ENCODE measurements at places on chromosomes 6 and 20.

DNA sequence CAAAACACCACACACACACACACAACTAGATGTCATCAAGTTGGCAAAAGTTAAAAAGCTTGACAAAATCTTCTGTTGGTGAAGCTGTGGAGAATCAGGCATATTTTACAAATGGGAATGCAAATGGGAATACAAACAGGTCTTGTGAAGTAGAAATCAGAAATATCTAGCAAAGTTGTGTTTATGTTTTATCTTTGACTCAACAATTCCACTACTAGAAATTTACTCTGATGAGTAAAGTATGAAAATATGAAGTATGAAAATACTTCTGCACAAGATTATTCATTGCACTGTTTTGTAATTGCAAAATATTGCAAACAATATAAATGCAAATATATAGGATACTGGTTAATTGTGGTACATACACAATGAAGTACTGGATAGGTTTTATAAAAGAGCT, 1166.0 kb upstream of the GJE1 start:
- no peak for DNase-seq

- no peak for DNase-seq
Observed at GRCh38 chr6:168712993-168713392, 272.0 kb downstream of the SMOC2 start.

GRCh38 chr6:30349421-30350177, 4.6 kb downstream of the RPP21 start:
- DNase-seq: no peak

DNA sequence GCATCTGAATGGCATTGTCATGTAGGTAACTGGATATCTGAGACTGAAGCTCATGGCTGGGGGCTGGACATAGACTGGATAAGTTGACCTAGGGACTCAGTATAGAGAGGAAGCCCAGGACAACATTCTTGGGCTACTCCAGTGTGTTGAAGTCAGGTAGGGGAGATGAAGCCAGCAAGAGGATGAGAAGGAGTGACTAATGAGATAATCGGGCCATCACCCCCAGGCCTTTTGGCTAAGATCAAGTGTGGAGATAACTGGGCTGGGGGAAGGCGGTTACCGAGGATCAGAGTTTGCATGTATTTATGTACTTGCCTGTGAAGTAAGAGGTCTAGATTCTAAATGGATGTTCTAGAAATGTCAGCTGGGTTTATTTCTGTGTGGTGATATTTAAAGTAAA, 73.4 kb downstream of the ELOVL2 start:
- DNase-seq: no peak

All from nephron progenitor cell (in vitro differentiated cells).